ENCODE measurements at places on chromosomes 1 and 21. TPM values are rescaled to one million over a fixed set of nuclear protein-coding genes. Genes with fewer than 3 reads are reported as not detected.

- DNase-seq = peak; percentile 79
These were observed 185.8 kb downstream of the MRPL39 start for GRCh38 chr21:25421321-25422028.

- DNase-seq = no peak
These were observed 69.0 kb downstream of the GRIK1 start for GRCh38 chr21:29870814-29871213.

DNA sequence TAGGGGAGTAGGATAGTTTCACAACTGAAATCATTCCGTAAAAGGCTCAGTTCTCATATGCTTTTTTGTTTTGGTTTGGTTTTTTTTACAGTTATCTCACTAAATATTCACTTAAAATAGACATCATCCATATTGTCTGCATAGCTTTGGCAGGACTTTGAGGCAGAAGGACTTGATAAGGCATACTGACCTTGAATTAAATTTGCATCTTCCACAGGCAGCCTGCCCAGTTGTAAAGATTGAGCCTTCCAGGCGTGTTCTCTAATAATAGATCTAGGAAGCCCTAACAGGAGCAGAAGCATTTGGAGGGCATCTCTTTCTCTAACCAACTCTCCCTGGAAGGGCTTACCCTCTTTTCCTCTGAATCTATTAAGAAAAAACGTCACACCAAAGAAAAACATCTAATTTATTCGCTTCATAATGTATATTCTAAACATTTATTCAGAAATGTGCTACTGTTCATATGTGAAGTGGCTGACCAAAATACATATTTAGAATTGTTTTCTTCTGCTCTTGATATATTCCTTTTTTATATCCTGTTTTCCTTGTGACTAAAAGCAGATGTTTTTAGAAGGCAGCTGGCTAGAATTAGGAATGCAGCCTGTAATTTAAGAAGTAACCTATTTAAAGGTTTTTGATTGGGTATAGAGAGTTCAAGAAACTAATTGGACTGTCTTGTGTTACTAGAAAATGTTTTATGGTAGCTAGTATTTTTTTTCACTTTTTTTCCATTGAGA lies 20.2 kb downstream of the DESI2 start:
- no peak for DNase-seq

- peak; percentile 58 for DNase-seq
These were observed 782 bp downstream of the PCAT6 start for GRCh38 chr1:202811296-202812175.

- DNase-seq = peak; percentile 84
These were observed 1.3 kb downstream of the HES3 start for GRCh38 chr1:6245086-6245868.

GRCh38 chr1:228010921-228011320 lies 4.1 kb downstream of the WNT3A start:
- no peak for DNase-seq

GRCh38 chr1:203305809-203306088 lies 430 bp downstream of the BTG2 start:
- DNase-seq = no peak

- no peak for DNase-seq
These were observed 242.2 kb upstream of the DMRTA2 start for GRCh38 chr1:50665413-50665812.

DNA sequence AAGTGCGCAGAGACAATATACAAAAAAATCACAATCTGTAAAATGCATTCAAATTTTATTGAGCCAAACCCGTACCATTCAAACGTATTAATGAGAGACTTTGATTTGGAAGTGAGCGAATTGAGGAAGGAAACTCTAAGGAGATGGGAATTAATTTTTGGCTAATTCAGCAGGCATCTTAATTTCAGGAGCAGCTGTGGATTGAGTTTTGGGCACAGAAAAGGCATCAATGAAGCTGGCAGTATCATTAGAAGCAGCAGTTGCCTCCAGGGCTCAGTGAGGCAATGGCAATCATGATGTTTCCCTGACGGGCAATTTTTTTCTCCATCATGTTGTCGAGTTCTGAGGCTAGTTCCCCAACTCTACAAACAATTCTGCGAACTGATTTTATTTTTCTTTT lies 2041.6 kb downstream of the NCAM2 start:
- no peak for DNase-seq

Gene SAMSN1
- 47.5 TPM for total RNA-seq
